ENCODE measurements at places on chromosomes 3 and 15.

DNA sequence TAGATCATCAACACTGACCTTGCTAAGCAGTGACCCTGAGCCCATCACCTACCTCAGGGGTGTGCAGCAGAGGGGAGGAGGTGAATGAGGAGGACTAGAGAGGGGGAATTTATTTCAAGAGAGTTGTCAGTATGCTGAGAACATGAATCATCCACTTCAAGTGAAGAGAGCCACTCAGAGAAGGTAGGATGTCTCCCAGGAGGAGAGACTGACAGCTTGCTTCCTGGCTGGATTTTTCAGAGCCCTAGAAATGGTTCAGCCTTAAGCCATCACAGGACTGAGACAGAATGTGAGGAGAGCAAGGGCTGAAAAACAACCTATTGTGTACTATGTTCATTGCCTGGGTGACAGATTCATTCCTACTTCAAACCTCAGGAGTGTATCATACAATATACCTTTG is 34.8 kb downstream of the CCNL1 start:
- no peak for DNase-seq

- DNase-seq = peak; percentile 84
Observed at GRCh38 chr15:99343881-99344551, 92.7 kb downstream of the LRRC28 start.

- no peak for DNase-seq
Observed at GRCh38 chr3:41920406-41920965, 41.4 kb downstream of the ULK4 start.

DNA sequence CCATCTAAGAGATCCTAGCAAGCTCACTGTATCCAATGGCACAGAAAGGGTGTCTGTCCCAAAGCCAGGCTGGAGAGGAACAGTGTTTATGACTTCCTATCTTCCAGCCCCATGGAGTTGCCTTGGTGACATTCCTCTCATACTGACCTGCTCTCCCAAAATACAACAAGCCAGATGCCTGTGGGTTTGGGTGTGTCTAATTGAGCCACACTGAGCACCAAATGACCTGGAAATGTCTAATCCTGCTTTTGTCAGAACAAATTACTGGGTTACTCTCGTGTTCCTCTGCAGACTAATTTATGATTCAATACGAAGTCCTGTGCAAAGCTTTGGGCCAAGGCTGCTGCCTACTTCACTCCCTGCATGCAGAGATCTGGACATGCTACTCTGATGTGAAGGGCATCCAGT is 98.1 kb upstream of the STRIT1 start:
- no peak for DNase-seq

- peak; percentile 47 for DNase-seq
Observed at GRCh38 chr3:114584734-114585371, 291.0 kb downstream of the TIGIT start.

- DNase-seq = no peak
Observed at GRCh38 chr3:171996178-171996817, 43.1 kb upstream of the FNDC3B start.

- DNase-seq = no peak
Observed at GRCh38 chr3:119258915-119259314, 18.2 kb upstream of the B4GALT4 start.

DNA sequence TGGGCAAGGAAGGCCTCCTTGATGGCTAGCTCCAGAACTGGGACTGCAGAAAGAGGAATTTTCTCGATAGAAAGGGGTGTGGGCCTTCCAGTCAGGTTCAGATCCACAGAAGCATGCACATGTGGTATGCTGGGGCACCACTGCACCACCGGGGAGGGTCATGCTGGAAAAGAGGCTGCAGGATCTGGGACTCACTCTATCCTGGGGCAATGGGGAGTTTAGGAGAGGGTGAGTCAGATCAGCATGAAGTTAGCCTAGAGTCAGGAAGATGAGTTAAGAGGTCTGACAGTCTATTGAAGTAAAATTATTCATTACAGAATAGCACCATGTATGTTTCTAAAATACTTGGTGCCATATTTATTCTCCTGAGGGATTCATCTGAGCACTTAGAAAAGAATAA is 130.2 kb upstream of the TOPAZ1 start:
- no peak for DNase-seq

DNA sequence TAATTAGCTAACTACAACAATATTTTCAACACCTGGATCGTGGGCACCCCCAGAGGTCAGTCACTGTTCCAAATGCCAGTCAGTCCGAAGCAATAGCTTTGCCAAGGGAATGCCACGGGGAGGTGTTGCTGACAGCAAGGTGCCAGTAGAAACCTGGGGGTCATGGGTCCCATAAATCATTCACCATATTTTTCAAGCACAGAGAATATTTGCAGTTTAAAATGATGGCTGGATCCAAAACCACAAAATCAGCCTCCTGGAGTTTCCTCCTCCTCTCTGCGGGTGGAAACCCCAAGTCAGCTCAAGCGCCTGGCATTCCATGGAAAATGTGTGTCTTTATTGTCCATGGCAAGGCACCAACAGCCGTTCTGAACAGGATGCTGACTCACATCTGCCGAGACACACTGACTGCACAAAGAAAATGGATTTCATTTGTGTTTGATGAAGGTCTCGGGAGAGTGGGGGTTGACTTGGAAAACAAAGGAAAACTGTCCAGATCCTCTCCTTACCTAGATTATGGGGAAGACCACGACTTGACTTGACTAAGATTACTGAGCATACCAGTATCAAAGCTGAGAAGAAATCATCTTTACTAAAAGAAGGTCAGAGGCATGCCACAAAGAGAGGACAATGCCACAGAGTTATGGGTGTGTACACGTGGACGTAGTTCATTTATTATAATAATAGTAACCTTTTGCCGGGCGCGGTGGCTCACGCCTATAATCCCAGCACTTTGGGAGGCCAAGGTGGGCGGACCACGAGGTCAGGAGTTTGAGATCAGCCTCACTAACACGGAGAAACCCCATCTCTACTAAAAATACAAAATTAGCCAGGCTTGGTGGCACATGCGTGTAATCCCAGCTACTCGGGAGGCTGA is 26.4 kb downstream of the ANXA2 start:
- peak; percentile 22 for DNase-seq

- DNase-seq = no peak
Observed at GRCh38 chr3:25096536-25096935, 331.5 kb upstream of the RARB start.

DNA sequence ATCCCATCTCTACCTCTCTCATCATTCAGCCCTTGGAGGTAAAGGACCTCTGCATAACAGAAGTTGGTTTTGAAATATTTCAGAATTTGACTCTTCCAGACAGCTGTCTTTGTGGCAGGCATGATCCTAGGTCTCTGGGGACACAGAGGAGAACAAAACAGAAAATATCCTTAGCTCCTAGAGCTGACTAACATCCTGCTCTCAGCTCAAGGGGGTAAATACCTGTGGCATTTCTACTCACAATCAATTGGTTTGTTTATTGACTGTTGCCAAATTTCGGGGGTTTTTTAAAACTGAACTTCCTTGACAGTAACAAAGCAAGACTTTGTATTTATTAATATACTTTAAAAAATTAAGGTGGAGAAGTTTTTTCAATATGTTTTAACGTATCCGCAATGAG is 78.8 kb downstream of the EOMES start:
- DNase-seq = no peak

- DNase-seq = no peak
Observed at GRCh38 chr3:11629716-11630115, 14.0 kb downstream of the VGLL4 start.

GRCh38 chr3:129656659-129657247 is 50.3 kb upstream of the PLXND1 start:
- DNase-seq = no peak

DNA sequence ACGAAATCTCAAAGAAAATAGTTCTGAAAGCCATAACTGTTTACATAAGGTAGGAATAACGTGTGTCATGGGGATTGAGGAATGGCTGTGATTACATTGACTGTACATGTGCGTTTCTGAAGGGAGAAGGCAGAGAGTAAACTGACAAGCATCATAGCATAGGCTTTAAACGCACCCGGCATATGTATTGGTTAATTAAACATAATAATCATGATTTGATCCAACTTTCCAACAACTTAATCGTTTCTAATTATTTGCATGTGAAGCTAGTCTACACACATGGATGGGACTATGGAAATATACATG is 3.3 kb downstream of the TMEM108 start:
- DNase-seq = no peak

GRCh38 chr15:35505141-35505540 is 40.8 kb downstream of the DPH6 start:
- DNase-seq = no peak

DNA sequence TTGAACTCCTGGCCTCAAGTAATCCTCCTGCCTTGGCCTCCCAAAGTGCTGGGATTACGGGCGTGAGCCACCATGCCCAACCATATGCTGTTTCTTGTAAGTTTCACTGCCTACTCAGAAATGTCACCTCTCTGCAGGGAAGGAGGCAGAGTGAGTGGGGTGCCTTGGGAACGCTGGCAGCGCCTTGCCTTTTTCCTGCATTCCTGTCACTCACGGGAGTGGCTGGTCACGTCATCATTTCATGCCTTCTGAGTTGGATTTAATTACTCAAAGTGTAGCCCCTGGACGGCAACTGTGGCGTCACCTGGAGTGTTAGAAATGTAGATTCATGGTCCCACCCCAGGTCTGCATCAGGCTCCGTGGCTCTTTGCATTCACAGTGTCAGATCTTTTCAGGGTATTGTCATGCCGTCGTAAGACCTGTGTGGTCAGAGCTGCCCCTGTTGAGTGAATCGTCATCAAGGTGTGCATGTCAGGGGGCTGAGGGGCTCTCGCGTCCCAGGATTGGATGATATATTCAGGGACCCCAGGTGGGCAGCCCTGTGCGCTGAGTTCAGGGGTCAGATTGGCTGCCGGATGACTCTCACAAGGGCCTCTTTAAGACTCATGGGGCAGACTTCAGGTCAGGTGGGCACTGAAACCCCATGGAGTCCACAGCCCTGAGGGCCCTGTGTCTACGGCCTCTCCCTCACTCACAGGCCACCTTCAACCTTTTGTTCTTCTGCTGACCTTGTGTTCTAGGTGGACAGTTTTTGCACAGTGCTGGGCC is 65.9 kb upstream of the KLHL25 start:
- DNase-seq = peak; percentile 42

- peak; percentile 95 for DNase-seq
Observed at GRCh38 chr3:51982838-51983577, at the start of gene ACY1. ACY1 (plus strand) TSS chr3:51983535; CDS start chr3:51984065, 530 bp downstream.

DNA sequence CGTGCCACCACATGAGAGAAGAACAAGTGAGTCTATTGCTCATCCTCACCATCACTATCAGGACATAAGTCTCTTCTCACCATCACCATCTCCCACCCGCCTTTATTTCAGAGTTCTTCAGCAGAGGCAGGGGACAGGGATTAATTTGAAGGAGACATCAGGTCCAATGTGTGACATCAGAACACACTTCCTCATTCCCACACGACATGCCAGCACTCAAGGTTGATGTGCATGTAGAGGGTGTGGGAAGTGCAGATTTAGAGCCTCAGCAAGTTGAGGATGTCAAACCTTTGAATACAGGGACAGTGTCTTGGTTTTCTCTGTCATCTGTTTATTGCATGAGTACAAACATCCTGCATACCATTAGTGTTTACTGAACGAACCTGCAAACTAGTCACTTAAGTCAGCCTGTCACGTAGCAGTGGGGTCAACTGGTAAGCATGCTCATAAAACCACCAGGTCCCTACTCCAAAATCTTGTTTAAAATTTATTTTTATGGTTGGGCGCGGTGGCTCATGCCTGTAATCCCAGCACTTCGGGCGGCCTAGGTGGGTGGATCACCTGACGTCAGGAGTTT is 104.4 kb downstream of the MYLK start:
- no peak for DNase-seq

- peak; percentile 72 for DNase-seq
Observed at GRCh38 chr3:123282461-123282860, 80.7 kb downstream of the SEC22A start.

DNA sequence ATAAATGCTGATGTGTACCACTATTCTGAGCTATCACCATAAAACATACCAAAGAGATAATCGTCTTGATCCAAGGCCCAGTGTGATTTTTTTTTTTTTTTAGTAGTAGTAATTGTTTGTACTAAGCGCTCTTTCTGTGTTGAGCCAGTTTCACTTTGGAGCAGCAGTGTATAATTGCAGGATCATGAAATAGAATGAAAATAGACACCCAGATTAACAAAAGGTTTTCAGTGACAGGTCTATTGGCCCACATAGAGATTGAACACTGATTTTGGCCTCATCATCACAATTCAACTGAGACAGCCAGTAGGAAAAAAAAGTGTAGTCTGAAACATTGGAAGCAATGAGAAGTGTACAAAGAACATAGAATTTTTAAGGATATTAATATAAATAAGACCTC is 749.8 kb downstream of the NAALADL2 start:
- DNase-seq = no peak

- DNase-seq = no peak
Observed at GRCh38 chr3:101548527-101549105, 13.1 kb upstream of the TRMT10C start.

GRCh38 chr3:116135457-116136085 is 309.7 kb downstream of the LSAMP start:
- no peak for DNase-seq

GRCh38 chr15:91253605-91254004 is 153.5 kb downstream of the SV2B start:
- DNase-seq = no peak

- no peak for DNase-seq
Observed at GRCh38 chr3:188956839-188957489, 214.8 kb upstream of the TPRG1 start.

DNA sequence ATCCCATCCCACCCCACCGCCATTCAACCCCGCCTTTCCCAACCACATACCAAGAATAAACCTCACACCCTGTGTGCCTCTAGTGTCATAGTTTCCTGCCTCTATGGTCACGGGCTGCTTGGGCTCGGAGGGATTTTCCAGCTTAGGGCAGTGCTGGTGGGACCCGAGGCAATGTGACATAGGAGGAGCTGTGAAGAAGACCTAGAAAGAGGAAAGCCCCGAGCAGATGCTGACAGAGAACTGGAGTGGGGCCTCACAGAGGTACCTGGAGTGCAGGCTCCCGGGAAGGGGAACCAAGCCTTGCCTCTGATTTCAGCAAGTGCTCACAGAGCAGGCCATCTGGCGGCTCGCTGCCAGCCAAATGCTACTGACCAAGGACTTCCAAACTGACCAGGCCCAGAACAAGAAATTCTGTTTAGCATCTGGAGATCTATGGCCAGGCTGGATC is 27.5 kb downstream of the BHLHE40 start:
- DNase-seq = peak; percentile 55

- no peak for DNase-seq
Observed at GRCh38 chr3:99365396-99365795, 273.0 kb upstream of the COL8A1 start.

Measured in endodermal cell (in vitro differentiated cells).